ENCODE measurements at places on chromosomes 3 and 15.
A peak's percentile ranks its signal among the peaks of the same experiment; 100 is the strongest.

- H3K27ac ChIP-seq, result no peak overlapping the region
- H3K36me3 ChIP-seq, result no peaks in the 10 kb centered on the region
- no peak for DNase-seq
- no peak overlapping the region for H3K4me3 ChIP-seq
- H3K27me3 ChIP-seq, result no peaks in the 10 kb centered on the region
These were observed 36.9 kb upstream of the MYZAP start for GRCh38 chr15:57554812-57555179.

DNA sequence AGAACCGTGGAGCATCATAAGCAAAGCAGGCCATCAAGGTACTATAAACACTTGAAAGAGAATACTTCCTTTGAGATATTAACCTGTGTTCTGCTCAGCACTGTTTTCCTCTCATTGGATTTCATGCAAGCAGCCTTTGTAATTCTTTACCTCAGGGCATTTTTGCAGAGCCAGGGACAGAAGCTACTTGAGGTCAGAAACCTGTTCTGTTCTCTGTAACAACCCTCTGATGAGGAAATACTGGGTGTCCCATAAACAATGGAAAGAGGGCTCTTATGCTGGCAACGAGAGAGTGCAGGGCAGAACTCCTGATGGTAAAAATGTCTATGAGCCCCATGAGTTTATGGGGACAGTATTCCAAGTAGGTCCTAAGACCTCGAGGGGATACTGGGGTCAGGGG is 66.0 kb downstream of the DCLK3 start:
- H3K27ac ChIP-seq, result no peak overlapping the region
- DNase-seq, result no peak
- no peaks in the 10 kb centered on the region for H3K4me1 ChIP-seq
- no peaks in the 10 kb centered on the region for H3K36me3 ChIP-seq

- H3K27me3 ChIP-seq, result peaks cover 29% of the 10 kb centered on the region
- H3K36me3 ChIP-seq, result no peaks in the 10 kb centered on the region
- no peak overlapping the region for H3K27ac ChIP-seq
- no peaks in the 10 kb centered on the region for H3K4me1 ChIP-seq
- H3K4me3 ChIP-seq, result no peak overlapping the region
These were observed 3.3 kb upstream of the SLC38A3 start for GRCh38 chr3:50201573-50202315.

- H3K27ac ChIP-seq, result no peak overlapping the region
- H3K4me1 ChIP-seq, result peaks cover 28% of the 10 kb centered on the region
- no peak overlapping the region for H3K4me3 ChIP-seq
These were observed 54.0 kb upstream of the POMGNT2 start for GRCh38 chr3:43159876-43160255.

- no peaks in the 10 kb centered on the region for H3K36me3 ChIP-seq
- no peaks in the 10 kb centered on the region for H3K4me1 ChIP-seq
- DNase-seq, result no peak
- H3K27me3 ChIP-seq, result no peaks in the 10 kb centered on the region
- H3K4me3 ChIP-seq, result no peak overlapping the region
These were observed 717.4 kb downstream of the SI start for GRCh38 chr3:164360738-164361406.

DNA sequence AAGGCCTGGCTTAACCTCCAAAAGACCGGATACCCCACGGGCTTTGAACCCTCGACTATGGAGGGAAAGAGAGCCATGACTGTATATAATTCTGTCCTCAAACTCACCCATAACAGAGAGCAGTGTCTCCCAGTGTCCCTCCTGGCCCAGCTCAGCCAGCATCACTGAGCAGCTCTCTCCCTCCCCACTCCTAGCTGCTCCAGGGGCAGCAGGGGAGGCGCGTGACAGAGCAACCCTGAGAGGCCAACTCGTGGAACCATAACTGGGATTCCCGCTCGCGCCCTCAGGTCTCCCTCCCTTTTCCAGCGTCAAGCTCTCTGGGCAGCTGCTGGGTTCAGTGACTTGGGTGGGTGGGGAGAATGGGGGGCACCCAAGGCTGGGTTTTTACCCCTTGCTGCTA is 561 bp upstream of the CPLX3 start:
- peaks cover 21% of the 10 kb centered on the region for H3K27me3 ChIP-seq
- no peak for DNase-seq
- H3K36me3 ChIP-seq, result no peaks in the 10 kb centered on the region
- H3K4me3 ChIP-seq, result no peak overlapping the region

DNA sequence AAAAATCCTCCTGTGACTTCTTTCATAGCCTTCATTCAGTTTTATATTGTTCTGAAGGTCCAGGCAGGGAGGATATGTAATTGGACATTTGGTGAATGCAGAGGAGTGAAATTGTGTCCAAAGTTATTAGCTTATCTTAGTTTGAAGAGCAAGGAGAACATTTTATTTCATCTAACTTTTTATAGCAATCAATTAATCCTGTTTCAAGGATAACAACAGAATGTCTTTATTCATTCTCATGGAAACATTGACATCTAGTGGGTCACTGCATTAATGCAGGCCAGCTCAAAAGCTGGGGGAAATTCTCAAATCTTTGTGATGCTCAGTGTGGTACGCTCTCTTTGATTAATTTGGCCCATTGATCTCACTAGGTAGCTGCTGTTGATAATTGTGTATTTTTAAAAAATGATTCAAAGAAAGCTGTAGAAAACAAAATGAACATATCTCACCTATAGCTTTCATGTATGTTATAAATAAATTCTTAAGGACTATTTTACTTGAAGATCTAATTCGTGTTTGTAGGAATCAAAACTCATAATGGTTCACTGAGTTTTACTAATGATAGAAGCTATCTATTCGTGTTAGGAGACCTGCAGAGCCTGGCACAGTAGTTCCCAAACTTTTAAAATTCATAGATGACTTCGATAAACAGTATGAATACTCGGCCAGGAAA is 150.8 kb upstream of the KCNMB2 start:
- peak; percentile 15 for DNase-seq
- peaks cover 5% of the 10 kb centered on the region for H3K27me3 ChIP-seq
- H3K27ac ChIP-seq, result no peak overlapping the region
- no peaks in the 10 kb centered on the region for H3K4me1 ChIP-seq

DNA sequence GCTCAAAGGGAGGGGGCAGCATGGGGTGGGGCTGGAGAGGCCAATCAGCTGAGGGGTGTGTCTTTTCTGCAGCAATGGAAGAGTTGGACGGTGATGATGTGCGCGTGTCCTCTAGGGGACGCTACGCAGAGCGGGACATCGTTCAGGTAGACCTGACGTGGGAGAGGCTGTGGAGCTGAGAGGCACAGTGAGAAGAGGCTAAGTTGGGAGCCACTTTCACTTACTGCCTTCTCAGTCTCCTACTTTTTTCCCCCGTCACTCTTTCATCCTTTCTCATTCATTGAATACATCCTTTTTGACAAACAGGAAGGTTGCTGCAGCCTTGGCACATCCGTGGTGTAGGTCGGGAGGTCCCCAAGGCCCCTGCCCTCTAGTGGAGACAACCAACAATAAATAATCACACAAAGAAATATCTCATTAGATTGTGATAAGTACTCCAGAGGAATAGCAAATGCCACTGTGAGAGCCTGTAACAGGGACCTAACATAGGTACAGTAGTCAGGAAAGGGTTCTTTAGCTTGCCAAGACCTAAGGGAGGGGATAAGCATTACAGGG is 4.4 kb upstream of the BRPF1 start:
- H3K27ac ChIP-seq, result peak overlapping the region; percentile 22
- no peaks in the 10 kb centered on the region for H3K27me3 ChIP-seq
- peak; percentile 76 for DNase-seq
- peaks cover 25% of the 10 kb centered on the region for H3K4me1 ChIP-seq
- no peaks in the 10 kb centered on the region for H3K36me3 ChIP-seq

DNA sequence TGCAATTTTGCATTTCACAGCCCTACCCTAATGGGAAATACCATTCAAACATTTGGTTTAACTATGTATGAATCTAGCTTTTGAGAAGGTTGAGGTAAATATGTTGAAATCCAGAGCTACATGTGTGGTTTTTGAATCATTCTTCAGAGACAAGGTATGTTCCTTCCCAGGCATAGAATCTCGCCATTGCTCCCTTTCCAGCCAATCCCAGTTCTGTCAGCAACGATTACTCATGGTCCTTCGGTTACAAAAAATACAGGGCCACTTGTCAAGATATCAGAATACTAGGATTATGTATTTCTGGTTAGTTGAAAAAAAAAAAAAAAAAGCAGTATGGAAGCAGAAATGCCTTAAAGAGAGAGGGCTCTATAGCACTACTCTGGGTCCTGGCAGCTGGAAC is 182.4 kb downstream of the RBMS3 start:
- H3K36me3 ChIP-seq, result no peaks in the 10 kb centered on the region
- no peak for DNase-seq
- H3K27ac ChIP-seq, result no peak overlapping the region
- no peaks in the 10 kb centered on the region for H3K4me1 ChIP-seq
- no peak overlapping the region for H3K4me3 ChIP-seq

GRCh38 chr15:66097151-66098021 is 156.2 kb downstream of the MEGF11 start:
- no peak overlapping the region for H3K27ac ChIP-seq
- no peak for DNase-seq
- H3K4me1 ChIP-seq, result no peaks in the 10 kb centered on the region
- no peaks in the 10 kb centered on the region for H3K36me3 ChIP-seq

- no peak overlapping the region for H3K27ac ChIP-seq
- peaks cover 17% of the 10 kb centered on the region for H3K27me3 ChIP-seq
- no peaks in the 10 kb centered on the region for H3K36me3 ChIP-seq
- H3K4me3 ChIP-seq, result no peak overlapping the region
These were observed 42.7 kb downstream of the ITGA11 start for GRCh38 chr15:68389041-68389930.

GRCh38 chr15:68384451-68385239 is 47.3 kb downstream of the ITGA11 start:
- no peaks in the 10 kb centered on the region for H3K27me3 ChIP-seq
- no peak overlapping the region for H3K4me3 ChIP-seq
- peaks cover 5% of the 10 kb centered on the region for H3K4me1 ChIP-seq

DNA sequence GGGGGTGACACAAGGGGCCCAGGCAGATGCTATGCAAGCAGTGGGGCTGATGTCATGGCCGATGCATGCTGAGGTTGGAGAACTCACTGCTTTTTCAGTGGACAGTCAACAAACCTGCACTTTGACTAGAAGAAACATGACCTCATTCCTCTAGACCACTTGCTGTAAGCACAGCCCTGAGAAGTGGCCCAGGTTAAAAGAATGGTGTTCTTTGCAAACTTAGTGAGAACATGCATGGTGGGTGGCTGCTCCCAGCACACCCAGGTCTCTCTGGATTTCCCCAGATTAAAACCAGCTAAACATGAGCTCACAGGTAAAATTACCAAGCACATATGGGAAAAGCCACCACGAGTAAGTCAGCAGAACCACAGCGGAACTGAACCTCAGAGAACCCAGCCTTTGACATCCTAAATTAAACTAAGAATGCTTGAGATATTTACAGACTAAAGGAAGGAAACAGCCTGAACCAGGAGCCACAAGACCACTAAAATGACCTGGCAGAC is 15.5 kb downstream of the DLEC1 start:
- no peak overlapping the region for H3K4me3 ChIP-seq
- peak; percentile 18 for DNase-seq
- H3K4me1 ChIP-seq, result peaks cover 7% of the 10 kb centered on the region
- no peaks in the 10 kb centered on the region for H3K27me3 ChIP-seq
- H3K36me3 ChIP-seq, result no peaks in the 10 kb centered on the region

DNA sequence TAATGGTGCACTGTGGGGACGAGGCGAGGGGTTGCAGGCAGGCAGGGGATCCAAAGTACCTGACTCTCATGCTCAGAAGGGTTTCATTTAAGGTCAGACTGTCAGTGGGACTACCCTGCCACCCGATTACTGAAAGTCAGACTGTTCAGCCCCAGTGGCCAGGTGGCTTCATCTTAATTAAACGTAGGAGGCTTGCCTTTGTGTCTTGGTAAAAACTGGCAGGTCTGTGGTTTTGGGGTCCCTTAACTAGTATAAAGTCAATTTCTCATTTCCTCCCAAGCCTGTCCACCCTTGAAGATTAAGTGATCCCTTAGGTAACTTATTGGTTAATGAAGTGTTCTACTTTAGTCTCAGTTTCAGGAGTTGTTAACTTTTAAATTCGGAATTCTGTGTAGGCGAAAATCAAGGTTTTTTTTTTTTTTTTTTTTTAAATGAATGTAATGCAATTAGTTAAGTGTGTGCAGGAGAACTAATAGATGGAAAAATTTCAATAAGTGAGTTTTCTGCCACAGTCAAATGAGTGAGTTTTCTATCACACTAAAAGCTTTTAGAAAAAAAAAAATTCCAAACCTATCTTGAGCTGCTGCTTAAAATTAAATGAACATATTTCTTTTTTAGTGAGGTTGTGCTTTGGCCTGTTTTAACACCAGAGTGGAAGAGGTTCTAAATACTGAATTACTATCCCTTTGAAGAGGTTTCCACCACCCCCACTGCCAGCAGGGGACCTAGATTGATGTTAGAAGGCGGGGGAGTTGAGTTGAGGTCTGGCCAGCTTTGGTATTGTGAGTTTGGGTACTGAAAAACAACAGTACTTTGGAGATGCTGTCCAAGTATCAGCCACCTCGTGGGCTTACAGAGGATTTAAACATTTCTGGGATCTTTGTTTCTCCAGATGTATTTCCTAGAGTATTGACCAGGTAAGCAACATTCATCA is 15.2 kb downstream of the ITPR1 start:
- no peak overlapping the region for H3K4me3 ChIP-seq
- H3K27me3 ChIP-seq, result no peaks in the 10 kb centered on the region
- no peak overlapping the region for H3K27ac ChIP-seq
- H3K4me1 ChIP-seq, result peaks cover 44% of the 10 kb centered on the region
- H3K36me3 ChIP-seq, result peaks cover 5% of the 10 kb centered on the region
- no peak for DNase-seq

Measured in activated naive CD4-positive, alpha-beta T cell treated with anti-CD3 and anti-CD28 coated beads for 36 hours (primary cell).